ENCODE measurements at places on chromosomes 6 and 20.

- no peak for DNase-seq
Measured at GRCh38 chr6:74000666-74001490, 304.9 kb downstream of the CD109 start.

- peak; percentile 21 for DNase-seq
Measured at GRCh38 chr20:44388466-44389023, 33.0 kb downstream of the HNF4A start.

DNA sequence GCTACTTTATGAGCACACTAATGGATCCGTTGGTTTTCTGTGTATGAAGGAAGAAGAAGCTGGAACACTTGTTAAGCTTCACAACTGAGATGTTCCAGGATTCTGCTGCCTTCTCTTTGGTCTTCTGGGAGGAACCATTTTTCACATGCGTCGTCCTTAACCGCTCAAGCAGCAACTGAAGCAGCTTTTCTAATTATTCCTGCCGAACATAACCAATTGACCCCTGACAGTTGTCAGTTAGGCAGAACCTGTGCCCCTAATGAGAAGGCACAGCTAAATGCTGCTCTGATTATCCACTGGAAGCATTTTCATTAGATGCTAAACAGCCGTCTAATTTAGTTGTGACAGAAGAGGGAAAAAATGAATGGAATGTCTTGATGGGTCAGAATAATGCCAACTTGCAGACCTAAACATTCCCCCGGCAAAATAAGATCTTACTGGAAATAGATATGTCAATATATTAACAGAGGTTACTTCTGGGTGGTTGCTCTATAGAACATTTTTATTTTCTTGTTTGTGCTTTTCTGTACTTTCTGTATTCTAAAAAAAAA lies 85.0 kb upstream of the SMLR1 start:
- no peak for DNase-seq

DNA sequence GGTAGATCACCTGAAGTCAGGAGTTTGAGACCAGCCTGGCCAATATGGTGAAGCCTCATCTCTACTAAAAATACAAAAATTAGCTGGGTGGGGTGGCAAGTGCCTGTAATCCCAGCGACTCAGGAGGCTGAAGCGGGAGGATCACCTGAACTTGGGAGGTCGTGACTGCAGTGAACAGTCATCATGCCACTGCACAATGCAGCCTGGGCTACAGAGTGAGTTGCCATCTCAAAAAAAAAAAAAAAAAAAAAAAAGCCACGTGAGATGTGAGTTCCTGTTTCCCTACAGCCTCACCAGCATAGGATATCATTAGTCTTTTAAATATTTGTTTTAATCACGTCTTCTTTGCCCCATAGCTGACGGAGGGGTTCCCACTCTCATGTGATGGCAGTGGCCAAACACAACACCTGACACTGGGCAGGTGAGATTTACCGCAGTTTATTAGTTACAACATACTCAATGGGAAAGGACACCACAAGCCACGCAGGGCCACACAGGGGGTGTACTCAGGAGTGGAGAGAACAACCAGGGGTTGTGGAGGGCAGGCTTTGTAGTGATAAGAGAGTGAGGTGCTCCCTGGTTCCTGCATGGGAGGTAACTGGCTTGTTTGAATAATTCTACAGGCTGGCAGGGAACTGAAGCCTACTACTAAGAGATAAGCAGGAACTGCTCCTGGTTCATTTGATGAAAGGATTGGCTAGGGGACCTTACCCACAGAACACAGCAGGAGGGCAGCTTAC lies 4.6 kb upstream of the LZTS3 start:
- DNase-seq, result no peak

DNA sequence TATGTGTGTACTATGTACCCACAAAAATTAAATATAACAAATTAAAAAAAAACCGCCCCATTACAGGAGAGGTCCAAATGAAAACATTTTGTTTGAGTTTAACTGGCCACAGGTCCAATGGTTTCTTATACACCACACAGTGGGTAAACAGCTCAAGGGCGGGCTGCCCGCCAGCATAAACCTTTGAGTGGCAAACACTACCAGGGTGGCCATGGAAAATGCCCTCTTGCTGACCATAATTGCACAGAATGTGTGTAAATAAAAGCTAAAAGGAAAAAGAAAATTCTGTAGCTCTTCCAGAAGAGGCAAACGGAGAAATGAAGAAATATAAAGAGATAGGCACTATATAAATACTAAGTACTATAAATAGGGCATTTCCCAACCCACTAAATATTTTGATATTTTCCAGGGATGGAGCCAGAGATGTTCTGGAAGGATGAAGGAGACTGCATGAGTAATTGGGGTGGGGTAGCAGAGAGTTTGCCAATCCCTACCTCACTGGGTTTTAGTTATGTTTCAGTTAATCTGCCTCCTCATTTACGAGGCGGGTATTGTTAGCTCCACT lies 1.1 kb upstream of the CDC5L start:
- DNase-seq, result no peak

DNA sequence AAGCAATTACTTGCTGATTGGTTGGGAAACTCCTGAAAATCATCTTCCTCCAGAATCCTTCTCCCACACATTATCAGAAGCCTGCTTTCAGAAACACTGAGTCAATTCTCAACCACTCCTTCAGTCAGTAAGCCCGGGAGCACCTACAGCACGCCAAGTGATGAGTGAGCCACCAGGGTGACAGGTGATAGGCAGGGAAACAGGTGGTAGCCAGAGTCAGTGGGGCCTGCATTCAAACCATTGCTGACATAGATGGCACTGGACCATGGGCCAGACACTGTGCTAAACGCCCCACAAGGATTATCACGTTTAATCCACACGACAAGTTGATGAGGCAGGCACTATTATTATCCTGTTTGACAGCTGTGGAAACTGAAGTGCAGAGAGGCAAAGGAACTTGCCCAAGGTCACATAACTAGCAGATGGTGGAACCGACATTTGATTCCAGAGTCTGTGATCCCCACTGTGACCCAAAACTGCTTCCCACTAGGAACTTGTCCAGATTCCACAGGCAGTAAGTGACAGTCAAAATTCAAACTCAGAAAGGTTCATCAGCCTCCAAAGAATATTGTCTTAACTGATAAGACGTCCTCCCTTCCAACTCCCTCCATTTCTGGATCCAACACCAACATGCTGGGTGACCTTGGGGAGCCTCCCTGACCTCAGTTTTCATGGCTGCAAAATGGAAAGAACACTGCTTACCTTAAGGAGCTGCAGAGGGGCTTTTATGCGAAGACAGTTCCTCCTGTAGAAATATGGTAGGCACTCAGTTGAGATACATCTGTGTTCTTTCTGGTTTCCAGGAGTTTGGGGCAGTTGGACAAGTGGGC lies 23.9 kb upstream of the TOP1 start:
- DNase-seq, result no peak

- no peak for DNase-seq
Measured at GRCh38 chr6:125154761-125155135, 1.2 kb downstream of the TPD52L1 start.

GRCh38 chr6:24831771-24832716 lies 33.3 kb upstream of the ARMH2 start:
- DNase-seq, result no peak

DNA sequence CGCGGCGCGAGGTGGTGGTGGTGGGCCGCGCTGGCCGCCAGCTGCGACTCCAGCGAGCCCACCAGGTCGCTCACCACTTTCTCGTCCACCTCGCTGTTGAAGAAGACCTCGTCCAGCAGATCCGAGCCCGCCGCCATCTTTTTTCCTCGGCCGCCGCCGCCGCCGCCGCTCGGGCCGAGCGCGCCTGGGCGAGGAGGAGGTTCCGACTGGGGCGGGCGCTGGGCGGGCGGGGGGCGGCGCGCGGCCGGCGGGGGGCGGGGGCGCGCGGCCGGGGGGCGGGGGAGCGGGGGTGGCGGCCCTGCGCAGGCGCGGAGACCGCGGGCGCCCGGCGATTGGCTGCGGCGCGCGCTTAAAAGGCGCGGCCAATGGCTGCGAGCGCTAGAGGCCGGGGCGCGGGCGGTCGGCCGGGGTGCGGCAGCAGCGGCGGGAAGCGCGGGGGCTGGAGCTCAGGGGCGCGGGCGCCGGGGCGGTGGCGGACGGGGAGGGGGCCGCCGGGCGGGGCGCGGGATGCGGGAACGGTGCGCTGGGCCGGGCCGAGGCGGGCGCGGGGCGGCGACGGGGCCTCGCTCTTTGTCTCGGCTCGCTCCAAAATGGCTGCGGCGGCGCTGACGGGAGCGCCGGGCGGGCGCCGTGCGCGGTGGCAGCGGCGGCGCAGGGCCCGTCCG lies at the start of gene TAF4:
Gene TAF4, minus strand, starts transcription at position 208 of the 665 bp plus-strand sequence. Its CDS starts 71 bp downstream, at position 137.
- peak; percentile 68 for DNase-seq

GRCh38 chr6:11542863-11543262 lies 5.3 kb downstream of the TMEM170B start:
- no peak for DNase-seq

- no peak for DNase-seq
Measured at GRCh38 chr6:168599769-168600330, 158.9 kb downstream of the SMOC2 start.

DNA sequence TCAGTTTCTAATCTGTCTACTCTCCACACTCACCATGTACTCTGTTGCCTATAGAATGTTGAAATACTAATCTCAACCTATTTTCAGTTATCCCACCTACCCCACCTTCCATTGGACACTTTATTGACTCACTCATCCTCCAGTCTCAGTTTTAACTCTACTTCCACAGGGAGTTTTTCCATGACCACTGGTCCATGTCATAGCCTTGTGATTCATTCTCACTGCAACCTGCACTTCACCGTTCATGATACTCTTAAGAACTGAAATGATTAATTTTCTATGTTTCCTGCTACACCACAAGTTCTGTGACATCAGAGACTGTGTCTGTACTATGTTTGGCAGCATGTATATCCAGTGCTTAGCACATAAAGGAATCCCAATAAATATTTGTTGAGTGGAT lies 122.8 kb upstream of the HSF2 start:
- no peak for DNase-seq

DNA sequence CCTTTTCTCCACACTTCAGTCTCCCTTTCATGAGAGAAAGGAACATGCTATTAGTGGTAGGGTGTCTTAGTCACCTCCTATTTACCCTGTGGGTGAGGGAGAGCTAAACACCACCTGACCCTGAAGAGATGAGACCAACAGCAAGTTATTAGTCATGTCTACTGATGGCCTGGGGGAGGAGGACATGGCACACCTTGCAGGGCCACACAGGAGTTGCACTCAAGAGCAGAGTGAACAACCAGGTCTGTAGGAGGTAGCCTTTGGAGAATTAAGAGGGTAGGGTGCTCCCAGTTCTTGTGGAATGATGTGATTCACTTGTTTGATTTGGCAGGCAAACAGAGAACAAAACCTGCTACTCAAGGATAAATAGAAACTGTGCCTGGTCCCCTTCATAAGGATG lies 82.7 kb upstream of the FABP7 start:
- DNase-seq, result no peak

- DNase-seq, result no peak
Measured at GRCh38 chr6:45917439-45917838, 98.2 kb downstream of the CLIC5 start.

DNA sequence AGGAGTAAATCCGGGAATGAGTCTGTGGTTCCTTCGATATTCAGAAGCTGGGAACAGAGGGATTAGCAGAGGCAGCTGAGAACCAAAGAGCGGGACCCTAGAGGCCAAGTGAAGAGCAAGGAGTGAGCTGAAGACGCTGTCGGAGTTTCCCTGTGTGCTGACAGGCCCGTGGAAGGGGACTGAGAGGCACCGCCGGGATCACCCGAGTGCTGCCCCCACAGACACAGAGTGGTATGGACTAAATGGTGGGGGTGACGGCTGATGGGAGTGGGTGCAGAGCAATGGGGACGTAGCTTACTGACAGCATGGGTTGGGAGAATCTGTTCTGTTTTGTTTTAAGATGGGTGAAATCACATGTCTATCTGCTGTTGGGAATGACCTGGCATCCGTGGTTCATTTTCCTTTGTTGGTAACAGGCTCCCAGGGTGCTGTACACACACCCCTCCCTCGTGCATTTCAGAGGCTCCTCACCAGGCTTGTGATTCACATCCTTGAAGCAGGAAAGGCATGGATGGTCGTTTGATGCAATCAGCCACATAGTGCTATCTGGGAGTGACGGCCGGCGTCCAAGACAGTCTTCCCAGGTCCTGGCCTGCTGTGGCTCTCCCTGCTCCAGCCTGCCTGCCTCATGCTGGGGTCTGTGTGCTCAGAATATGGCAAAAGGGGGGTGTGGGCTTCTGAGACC lies 97.4 kb downstream of the THBS2 start:
- no peak for DNase-seq

DNA sequence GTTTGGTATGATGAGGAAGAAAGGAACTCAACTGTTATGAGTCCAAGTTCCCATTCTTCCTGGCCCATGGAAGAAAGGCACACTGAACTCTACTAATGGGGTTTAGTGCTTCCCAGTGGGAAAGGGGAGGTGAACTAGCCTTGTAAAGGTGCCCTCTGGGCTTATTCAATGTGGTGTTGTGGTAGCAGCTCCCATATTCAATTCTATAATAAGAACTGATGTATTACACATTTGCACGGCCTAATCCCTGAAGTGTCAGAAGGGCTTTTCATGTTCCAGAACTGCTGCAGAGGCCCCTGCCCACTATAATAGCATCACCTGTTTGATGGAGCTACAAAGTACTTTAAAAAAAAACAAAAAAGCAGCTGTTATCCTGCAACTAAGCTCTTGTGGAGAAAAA lies 17.1 kb downstream of the PRKN start:
- DNase-seq, result no peak

GRCh38 chr6:35046862-35047261 lies 94.3 kb downstream of the TCP11 start:
- no peak for DNase-seq

GRCh38 chr6:96301023-96301422 lies 220.6 kb upstream of the UFL1 start:
- DNase-seq, result no peak

Data from T-helper 1 cell (primary cell).